Trophoblast cell (in vitro differentiated cells and primary cell): ENCODE measurements at places on chromosomes 2 and 18.

DNA sequence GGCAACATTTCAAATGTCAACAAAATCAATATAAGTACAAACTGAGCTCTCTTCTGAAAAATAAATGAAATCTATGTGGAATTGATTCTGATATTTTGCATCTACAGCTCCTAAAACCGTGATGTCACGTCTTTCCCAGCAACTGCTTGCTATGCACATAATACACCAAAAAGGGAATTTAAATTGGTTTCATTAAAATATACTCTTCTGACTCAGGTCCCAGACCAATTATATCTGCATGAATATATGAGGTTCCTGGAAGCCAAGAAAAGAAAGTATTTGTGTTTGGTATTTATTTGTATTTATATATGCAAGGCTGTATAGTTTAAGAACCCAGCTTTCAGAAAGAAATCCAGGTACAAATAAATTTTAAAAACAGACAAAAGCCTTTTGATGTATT is 1282.5 kb downstream of the SUCLG1 start:
- no peak overlapping the region for H3K4me3 ChIP-seq
- H3K27ac ChIP-seq: no peak overlapping the region
- no peak for DNase-seq
- H3K27me3 ChIP-seq: no peaks in the 10 kb centered on the region
- H3K4me1 ChIP-seq: no peaks in the 10 kb centered on the region

DNA sequence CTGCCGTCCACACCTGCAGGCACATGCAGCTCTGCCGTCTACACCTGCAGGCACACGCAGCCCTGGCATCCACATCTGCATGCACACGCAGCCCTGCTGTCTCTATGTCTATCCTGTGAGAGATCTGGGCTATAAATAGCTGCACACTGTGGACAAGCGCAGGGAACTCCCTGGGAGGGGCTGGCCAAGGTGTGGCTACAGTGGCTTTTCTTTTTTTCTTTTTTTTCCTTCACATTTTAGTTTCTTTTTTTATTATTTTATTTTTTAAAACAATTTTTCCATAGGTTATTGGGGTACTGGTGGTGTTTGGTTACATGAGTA is 42.0 kb downstream of the TMEM182 start:
- H3K36me3 ChIP-seq: peaks cover 12% of the 10 kb centered on the region
- H3K4me1 ChIP-seq: no peaks in the 10 kb centered on the region
- no peak overlapping the region for H3K27ac ChIP-seq

- H3K36me3 ChIP-seq: no peaks in the 10 kb centered on the region
- H3K4me1 ChIP-seq: peaks cover 18% of the 10 kb centered on the region
- DNase-seq: no peak
- H3K4me3 ChIP-seq: no peak overlapping the region
- no peaks in the 10 kb centered on the region for H3K27me3 ChIP-seq
These were observed 204.0 kb downstream of the TGIF1 start for GRCh38 chr18:3653851-3654441.

- no peak overlapping the region for H3K4me3 ChIP-seq
- DNase-seq: no peak
- H3K4me1 ChIP-seq: no peaks in the 10 kb centered on the region
These were observed 81.9 kb downstream of the CD226 start for GRCh38 chr18:69865776-69866175.

DNA sequence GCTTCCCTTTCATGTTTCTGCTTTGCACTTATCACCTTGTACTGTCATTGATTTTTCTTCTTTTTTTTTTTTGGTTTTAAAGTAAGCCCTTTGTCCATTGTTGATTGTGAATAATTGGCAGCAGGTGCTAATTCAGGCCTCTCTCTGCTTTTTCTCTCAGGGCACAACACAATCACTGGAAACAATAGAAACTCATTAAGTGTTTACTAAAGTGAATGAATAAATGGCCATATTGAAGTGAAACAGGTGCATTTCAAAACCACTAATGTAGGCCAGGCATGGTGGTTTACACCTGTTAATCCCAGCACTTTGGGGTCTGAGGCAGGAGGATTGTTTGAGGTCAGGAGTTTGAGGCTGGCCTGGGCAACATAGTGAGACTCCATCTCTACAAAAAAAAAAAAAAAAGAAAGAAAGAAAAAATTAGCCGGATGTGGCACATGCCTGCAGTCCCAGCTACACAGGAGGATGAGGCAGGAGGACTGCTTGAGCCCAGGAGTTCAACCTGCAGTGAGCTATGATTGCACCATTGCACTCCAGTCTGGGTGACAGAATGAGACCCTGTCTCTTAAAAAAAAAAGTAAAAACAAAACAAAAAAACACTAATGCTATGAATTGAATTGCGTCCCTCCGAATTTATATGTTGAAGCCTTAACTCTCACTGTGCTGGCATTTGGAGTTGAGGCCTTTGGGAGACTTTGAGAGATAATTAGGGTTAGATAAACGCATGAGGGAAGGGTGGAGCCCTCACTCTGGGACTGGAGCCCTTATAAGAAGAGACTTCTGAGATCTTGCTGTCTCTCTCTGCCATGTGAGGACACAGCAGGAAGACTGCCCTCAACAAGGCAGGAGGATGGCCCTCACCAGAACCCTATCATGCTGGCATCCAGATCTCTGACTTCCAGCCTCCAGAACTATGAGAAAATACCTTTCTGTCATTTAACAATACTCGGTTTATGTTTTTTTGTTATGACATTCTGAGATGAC is 19.9 kb downstream of the SLC38A11 start:
- H3K4me1 ChIP-seq: no peaks in the 10 kb centered on the region
- no peaks in the 10 kb centered on the region for H3K27me3 ChIP-seq
- no peaks in the 10 kb centered on the region for H3K36me3 ChIP-seq
- H3K4me3 ChIP-seq: no peak overlapping the region
- H3K27ac ChIP-seq: no peak overlapping the region
- DNase-seq: no peak

- no peak for DNase-seq
- H3K27me3 ChIP-seq: no peaks in the 10 kb centered on the region
- H3K27ac ChIP-seq: peak overlapping the region; percentile 67
- no peak overlapping the region for H3K4me3 ChIP-seq
These were observed 99.2 kb downstream of the SMAD7 start for GRCh38 chr18:48851599-48851960.

- no peaks in the 10 kb centered on the region for H3K36me3 ChIP-seq
- H3K4me3 ChIP-seq: no peak overlapping the region
- H3K27me3 ChIP-seq: no peaks in the 10 kb centered on the region
- no peak for DNase-seq
- no peaks in the 10 kb centered on the region for H3K4me1 ChIP-seq
- H3K27ac ChIP-seq: no peak overlapping the region
These were observed 130.6 kb upstream of the ATP5MC3 start for GRCh38 chr2:175312137-175312536.

DNA sequence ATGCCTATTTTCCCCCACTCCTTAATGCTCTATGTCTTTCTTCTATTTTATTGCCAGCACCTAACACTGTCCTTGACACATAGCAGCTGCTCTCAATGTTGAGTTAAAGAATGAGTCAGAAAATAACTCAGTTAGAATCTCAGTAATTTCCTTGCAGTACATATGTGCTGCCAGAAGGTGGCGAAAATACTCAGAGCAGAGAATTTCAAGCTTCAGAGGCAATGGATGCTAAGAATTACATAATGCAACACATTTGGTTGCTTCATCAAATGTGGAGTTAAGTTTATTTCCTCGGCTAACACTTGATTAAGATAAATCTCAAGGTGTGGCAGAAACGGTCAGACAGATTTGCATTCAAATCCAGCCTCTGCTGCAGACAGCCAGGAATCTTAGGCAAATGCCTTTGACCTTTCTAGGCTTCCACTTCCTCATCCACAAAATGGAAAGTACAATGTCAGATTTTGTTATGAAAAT is 105.6 kb downstream of the VSNL1 start:
- H3K4me3 ChIP-seq: no peak overlapping the region
- peak; percentile 95 for DNase-seq
- H3K36me3 ChIP-seq: no peaks in the 10 kb centered on the region
- no peaks in the 10 kb centered on the region for H3K27me3 ChIP-seq
- H3K27ac ChIP-seq: no peak overlapping the region

- H3K4me3 ChIP-seq: no peak overlapping the region
- peaks cover 3% of the 10 kb centered on the region for H3K36me3 ChIP-seq
- no peak for DNase-seq
- no peak overlapping the region for H3K27ac ChIP-seq
- no peaks in the 10 kb centered on the region for H3K4me1 ChIP-seq
These were observed 12.1 kb downstream of the METTL4 start for GRCh38 chr18:2559249-2559648.

- peaks cover 14% of the 10 kb centered on the region for H3K4me1 ChIP-seq
- H3K4me3 ChIP-seq: no peak overlapping the region
- H3K36me3 ChIP-seq: no peaks in the 10 kb centered on the region
- H3K27ac ChIP-seq: no peak overlapping the region
- DNase-seq: peak; percentile 50
These were observed 122.8 kb downstream of the LYPD1 start for GRCh38 chr2:132547090-132547687.

- DNase-seq: no peak
- H3K27me3 ChIP-seq: no peaks in the 10 kb centered on the region
- H3K4me1 ChIP-seq: no peaks in the 10 kb centered on the region
- H3K36me3 ChIP-seq: no peaks in the 10 kb centered on the region
These were observed 31.0 kb downstream of the GKN2 start for GRCh38 chr2:68921646-68922045.

- H3K4me1 ChIP-seq: peaks cover 10% of the 10 kb centered on the region
- H3K36me3 ChIP-seq: no peaks in the 10 kb centered on the region
- no peaks in the 10 kb centered on the region for H3K27me3 ChIP-seq
- DNase-seq: no peak
These were observed 93.5 kb downstream of the POLR1A start for GRCh38 chr2:86012007-86012712.

- peak; percentile 27 for DNase-seq
- H3K27ac ChIP-seq: no peak overlapping the region
- H3K4me3 ChIP-seq: no peak overlapping the region
- H3K27me3 ChIP-seq: no peaks in the 10 kb centered on the region
These were observed 37.6 kb upstream of the SPAG16 start for GRCh38 chr2:213246497-213247281.

GRCh38 chr2:237194081-237194480 is 108.4 kb downstream of the COPS8 start:
- DNase-seq: no peak
- H3K4me1 ChIP-seq: peaks cover 22% of the 10 kb centered on the region
- H3K27ac ChIP-seq: peak overlapping the region; percentile 6

- H3K27ac ChIP-seq: no peak overlapping the region
- H3K27me3 ChIP-seq: no peaks in the 10 kb centered on the region
- H3K36me3 ChIP-seq: no peaks in the 10 kb centered on the region
- H3K4me3 ChIP-seq: no peak overlapping the region
These were observed 284.2 kb upstream of the HDAC4 start for GRCh38 chr2:239684996-239685395.

DNA sequence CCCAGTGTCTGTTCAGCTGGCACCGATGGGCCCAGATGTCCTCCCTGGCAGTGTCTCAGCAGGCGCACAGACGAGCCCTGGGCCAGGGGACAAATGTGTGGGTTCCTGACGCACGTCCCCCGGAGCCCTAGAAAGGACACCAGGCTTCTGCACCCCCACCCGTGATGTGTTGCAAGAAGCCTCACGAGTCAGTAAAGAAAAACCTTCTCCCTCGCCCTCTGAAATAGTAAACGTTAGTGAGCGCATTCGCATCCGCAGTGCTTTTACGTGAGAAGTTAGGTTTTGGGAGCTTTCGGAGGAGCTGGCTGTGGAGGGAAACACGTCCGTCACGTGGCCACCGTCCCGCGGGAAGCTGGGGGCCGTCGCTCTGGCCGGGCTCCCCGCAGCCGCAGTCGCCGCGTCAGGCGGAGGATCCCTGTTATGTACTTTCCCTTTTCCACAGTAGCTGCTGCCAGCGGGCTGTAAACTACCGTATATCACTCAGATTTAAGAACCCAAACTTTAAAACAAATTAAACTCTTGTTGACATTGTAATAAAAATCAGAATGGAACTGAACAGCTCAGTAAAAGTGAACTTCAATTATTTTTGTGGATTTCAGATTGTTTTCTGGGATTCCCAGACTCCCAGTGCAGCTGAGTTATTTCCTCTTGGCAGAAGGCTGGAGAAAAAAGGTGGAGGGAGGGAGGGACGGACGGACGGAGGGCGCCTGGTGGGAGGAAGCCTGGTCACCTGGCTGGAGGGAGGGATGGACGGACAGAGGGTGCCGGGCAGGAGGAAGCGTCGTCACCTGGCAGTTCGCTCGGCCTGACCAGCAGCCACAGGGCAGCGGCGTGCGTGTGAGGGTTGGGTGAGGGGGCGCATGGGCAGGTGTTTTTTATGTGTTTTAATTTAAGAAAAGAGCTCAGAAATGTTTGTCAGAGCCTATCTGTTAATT is 112.1 kb downstream of the NFATC1 start:
- no peaks in the 10 kb centered on the region for H3K27me3 ChIP-seq
- no peak overlapping the region for H3K4me3 ChIP-seq
- no peak for DNase-seq

DNA sequence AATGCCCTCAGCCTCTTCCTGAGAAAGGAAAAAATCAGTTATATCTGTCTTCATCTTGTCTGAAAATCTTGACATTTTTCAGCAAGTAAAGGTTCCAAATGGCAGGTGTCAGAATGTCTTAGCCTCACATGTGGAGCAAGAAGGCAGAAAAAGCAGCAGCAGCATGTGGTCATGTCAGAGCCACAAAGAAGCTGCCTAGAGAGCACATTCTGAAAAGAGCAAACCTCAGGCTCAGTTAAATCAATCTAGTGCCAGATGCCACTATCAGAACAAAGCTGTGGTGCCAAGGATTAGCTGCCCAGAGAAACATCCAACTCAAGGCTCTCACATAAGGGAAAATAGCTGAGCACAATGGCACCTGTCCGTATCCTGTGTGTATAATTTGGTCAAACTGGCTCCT is 105.9 kb downstream of the SRBD1 start:
- no peak overlapping the region for H3K4me3 ChIP-seq
- H3K27ac ChIP-seq: no peak overlapping the region
- H3K4me1 ChIP-seq: no peaks in the 10 kb centered on the region
- peaks cover 6% of the 10 kb centered on the region for H3K36me3 ChIP-seq
- DNase-seq: no peak
- no peaks in the 10 kb centered on the region for H3K27me3 ChIP-seq

DNA sequence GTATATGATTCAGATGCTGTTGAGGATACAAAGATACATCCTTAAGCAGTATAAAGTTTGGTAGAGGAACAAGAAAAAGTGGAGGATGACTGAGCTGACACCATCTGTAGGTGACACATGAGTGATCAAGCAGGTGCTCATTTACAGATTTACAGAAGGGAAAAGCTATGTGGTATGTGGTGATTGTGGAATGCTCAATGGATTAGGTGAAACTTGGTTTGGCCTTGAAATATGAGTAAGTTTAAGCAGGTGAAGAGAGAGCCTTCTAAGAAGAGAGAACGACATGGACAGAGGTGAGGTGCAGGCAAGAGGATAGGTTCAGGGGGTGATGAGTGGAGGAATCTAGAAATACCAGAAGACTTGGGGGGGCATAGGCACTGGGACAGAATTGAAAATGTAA is 5.9 kb downstream of the ASXL3 start:
- H3K4me3 ChIP-seq: no peak overlapping the region
- DNase-seq: no peak
- H3K4me1 ChIP-seq: no peaks in the 10 kb centered on the region
